ENCODE measurements at places on chromosomes 5 and 9.
A peak's percentile ranks its signal among the peaks of the same experiment; 100 is the strongest.

- no peak for DNase-seq
Measured at GRCh38 chr5:95600557-95600956, 19.3 kb upstream of the GPR150 start.

DNA sequence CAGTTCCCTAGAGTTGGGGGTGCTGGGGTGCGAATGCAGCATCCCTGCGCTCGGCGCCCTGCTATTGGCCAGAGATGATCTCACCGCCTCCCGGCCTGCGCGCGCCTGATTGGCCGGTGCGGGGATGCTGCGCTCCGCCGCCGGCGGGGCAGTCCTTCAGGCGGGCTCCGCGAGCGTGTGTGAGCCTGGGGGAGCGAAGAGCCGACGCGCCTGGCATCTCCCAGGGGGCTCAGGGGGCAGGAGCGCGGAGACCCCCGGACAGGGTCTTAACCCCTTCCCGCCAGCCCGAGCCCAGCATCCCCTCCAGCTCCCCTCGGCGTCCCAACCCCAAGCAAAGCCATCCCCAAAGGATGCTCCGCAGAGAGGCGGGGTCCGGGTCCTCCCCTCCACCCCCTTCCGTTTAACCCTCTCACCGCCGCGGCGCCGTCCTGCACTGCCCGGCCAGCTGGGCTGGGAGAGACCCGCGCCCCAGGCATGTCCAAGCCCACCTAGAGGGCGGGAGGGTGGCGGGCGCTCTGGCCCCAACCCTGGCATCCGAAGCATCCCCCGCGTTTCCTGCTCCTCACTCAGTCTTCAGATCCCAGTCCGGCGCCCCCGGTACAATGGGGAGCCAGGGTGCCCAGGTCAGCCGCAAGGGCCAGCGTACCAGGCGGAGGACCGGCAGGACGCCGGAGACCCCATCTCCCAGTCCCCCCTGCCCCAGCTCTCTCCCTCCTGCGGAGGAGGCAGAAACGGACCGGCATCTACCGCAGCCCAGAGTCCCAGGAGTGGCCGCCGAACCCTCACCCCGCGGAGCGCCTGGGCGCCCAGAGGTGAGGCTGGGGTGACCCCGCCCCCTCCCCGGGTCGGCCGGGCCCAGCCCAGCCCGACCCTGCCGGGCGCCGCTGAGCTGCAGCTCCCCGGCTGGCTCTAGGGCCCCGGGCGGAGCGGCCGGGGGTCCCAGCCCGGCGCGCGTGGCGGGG, 19.3 kb upstream of the TOR2A start:
- no peak for DNase-seq

DNA sequence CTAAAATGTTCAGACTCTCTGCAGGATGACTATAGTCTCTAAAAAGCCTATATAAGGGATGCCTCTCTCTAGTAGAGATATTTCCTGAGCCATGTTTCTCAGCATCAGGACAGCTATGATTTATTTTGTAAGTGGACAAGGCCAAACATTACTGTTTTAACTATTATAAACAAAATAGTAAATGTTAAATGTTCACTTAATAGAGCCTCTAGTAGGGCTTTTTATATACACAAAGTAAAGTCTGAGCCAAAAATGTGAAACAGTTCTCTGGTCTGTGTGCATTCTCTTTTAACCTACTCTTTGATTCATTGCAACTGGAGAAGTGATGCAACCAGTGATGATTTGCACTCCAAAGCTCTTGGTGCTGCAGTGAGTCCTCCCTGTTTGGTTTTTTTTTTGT, 220.5 kb downstream of the GDNF start:
- DNase-seq: no peak

- no peak for DNase-seq
Measured at GRCh38 chr5:81128416-81128815, 104.7 kb upstream of the CKMT2 start.

DNA sequence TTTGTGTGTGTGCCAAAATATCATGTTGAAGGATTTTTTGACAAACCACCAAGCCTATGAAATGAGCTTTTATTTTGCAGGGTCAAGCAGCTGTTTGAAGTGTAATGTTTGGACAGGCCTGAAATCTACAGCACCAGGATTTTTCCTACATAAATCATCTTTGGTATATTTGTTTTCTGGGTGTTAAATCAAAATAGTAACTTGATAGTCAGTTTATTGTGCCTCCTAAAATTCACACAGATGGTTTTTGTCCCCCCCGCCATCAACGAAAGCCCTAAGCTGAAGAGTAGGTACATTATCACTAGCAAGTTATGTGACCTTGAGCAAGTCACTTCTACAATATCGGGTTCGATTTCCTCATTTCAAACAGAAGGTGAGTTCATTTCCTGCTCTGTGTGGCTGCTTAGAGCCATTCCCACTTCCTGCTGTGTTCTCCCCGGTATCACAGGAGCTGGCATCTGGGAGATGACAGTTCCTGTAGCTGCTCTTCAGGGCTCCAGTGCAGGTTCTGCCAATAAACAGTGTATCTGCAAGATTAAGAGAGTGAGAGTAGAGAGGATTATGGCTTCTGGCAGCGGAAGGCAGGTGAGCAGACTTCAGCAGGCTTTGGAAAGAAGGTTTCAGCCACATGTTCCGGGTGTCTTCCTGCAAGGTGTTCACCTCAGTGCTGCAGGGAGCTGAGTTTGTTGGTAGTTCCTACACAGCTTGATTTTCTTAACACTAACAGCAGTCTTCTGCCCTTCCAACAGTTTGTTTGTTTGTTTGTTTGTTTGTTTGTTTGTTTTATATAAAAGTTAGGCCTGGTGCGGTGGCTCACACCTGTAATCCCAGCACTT, 48.4 kb upstream of the GNE start:
- no peak for DNase-seq

DNA sequence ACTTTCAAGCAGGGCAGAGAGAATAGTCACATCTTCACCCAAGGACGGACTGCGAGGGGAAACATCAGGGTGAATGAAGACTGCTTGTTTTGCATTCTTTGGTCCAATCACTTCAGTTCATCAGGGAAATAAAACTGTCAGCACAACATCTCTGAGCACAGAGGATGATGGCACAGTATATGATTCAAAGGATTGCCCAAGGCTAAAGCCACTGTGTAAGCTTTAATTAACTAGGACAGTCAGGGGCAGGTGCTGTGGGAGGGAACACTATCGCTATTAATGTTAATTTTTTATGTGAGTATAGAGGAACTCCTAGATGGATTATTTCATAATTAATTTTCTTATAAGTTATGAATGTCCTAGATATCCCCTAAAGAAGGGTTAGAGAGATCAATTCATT, 112.1 kb downstream of the BASP1 start:
- DNase-seq: no peak

- DNase-seq: no peak
Measured at GRCh38 chr5:149285153-149285552, 13.5 kb downstream of the AFAP1L1 start.

DNA sequence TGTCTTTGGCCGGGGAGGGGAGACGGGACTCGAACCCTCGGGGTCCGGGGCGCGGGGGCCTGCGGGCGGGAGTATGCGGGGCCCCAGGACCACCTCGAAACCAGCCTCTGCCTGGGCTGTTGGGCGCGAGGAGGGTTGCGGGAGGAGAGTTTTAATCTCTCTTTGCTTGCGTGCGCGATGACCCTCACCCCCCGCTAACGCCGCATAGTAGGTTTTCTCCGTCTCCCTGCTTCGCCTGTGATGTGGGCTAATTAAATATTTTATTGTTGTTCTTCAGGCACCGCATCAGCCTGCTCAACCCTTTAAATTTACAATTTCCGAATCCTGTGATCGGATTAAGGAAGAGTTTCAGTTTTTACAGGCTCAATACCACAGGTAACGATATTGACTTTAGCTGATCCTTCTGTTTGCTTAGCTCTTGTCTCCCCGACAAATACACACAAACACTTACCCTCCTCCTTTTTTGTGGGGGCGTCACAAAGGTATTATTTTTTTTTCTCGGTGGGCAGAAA, 1.7 kb downstream of the TLE4 start:
- DNase-seq: no peak

DNA sequence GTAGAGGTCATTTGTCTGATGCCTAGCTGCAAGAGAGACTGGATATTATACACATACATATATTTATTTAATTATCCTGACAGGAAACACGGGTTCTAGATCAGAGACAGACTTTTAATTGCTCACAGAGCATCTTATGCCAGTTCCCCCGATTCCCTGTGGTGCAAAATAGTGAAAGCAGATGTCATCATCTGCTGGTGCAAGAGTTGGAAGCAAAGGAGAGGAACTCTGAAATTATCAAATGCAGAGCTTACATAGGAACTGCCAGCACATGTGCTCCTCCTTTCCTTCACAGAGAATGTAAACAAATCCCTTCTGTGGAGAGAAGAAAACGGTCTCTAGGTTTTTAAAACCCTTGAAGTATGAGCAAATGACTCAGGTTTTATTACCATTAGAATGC, 69.3 kb downstream of the DTWD2 start:
- DNase-seq: no peak

GRCh38 chr5:34838785-34839714, at the start of gene TTC23L:
Gene TTC23L (plus strand): TSS chr5:34839164. CDS start chr5:34840672, 1,508 bp downstream.
- peak; percentile 89 for DNase-seq

GRCh38 chr9:115643948-115644727, 509.5 kb upstream of the PAPPA start:
- DNase-seq: no peak

- no peak for DNase-seq
Measured at GRCh38 chr9:112249277-112249676, 74.2 kb upstream of the SUSD1 start.

- DNase-seq: no peak
Measured at GRCh38 chr9:23751633-23752032, 74.4 kb downstream of the ELAVL2 start.

DNA sequence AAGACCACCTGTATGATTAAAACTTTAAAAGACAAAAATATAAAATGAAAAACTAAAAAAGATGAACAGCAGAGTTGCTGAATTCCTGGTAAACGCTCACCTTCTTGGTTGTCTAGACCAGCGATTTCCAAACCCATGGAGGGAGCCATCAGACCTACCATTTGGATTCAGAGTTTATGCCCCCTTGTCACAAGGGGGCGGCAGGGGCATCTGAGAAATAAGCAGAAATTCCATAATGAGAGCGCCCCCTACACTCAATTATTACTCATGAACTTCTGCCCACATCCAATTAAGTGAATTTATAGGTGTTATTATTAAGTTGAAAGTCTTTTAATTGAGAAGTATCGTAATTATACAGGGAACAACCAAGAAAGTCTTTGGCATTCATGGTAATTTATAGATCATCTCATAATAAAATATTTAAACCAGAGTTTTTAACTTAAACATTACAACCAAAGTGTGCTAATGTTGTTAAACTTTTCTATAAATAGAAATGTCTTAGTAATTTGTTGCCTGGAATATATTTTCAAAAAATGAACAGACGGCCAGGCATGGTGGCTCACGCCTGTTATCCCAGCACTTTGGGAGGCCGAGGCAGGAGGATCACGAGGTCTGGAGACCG, 35.2 kb upstream of the SPATA31C2 start:
- DNase-seq: no peak

GRCh38 chr5:74833537-74834266, 32.5 kb downstream of the FAM169A start:
- no peak for DNase-seq

DNA sequence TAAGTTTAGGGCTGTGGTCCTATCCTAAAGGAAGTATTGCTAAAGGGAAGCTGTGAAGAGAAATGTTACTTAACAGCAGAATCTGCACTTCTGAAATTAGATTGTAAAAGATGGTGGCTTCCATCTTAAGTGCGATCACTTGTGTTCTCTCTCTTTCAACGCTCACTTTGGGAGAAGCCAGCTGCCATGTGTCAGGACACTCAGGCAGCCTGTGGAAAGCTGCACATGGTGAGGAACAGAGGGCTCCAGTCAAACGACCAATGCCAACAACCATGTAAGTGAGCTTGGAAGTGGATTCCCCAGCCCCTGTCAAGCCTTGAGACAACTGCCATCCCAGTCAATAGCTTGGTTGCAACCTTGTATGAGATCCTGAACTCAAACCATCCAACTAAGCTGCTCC, 51.7 kb upstream of the GLRX start:
- no peak for DNase-seq

GRCh38 chr9:99288830-99289229, 66.7 kb downstream of the SEC61B start:
- no peak for DNase-seq

GRCh38 chr5:58412932-58413331, 47.0 kb downstream of the PLK2 start:
- DNase-seq: no peak

DNA sequence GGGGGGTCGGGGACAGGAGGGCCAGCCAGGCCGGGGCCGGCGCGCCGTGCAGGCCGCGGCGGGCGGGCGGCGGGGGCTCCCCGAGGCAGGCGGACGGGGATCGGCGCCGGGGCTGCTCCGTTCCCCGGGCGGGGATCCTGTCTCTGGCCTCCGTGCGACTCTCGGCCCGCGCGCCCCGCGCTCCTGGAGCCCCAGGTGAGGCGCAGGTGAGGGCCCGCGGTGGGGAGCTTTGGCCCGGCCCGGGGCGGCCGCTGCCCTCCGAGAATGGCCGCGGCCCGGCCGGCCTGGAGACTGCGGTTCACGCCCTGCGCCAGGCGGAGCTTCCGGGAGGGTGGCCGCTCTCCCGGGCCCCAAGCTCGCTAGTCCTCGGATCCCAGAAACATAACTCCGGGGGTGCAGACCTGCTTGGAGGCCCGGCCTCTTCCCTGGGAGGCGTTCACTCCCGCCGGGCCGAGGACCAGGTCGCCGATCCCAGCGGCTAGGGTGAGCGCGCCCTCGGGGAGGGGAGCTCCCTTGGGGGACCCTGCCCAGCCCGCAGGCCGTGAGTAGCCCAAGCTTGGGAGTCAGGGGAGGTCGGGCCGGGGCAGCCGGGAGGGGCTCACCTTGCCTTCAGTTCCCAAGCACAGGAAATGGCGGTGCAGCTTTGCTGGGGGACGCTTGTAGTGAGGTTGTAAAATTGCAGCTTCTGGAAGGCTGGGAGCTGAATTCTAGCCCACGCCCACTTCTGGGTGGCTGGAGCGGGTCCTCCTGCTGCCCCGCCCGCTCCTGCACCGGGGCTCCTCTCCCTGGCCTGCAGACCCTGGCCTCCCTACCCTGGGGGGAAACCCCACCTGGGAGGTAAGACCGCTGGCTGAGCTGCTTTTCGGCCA, 723 bp downstream of the PPP1R26 start:
- no peak for DNase-seq

DNA sequence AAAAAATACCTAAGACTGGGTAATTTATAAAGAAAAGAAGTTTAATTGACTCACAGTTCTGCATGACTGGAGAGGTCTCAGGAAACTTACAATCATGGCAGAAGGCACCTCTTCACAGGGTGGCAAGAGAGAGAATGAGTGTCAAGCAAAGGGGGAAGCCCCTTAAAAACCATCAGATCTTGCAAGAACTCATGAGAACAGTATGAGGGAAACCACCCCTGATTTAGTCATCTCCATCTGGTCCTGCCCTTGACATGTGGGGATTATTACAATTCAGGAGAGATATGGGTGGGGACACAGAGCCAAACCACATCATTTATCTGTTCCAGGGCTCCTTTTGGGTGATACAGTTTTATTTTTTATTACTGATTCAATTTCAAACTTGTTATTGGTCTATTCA, 23.2 kb upstream of the ADAMTS16 start:
- no peak for DNase-seq

DNA sequence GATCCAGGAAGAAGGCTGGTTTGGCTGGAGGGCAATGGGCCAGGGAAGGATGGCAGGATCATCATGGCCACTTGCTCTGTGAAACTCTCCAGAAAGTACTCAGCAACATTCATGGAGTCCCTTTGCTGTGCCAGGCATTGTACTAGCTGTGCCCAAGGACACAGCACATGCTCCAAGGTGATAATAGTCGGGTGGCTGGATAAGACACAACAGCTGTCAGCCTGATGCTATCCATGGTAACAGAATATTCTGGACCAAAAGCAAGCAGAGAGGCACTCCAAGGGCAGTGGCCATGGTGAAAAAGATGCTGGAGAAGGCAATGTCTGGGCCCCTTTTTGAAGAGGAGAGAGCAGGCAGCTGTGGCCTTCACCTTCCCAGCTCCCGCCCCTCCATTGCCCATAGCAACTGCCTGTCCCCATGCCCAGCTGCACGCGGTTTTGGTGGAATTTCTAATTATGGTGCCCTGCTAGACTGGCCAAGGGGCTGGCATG, 113.8 kb upstream of the CPEB4 start:
- no peak for DNase-seq
